NCI-H510A (cell line): ENCODE measurements at places on chromosomes 3 and 15.
A peak's percentile ranks its signal among the peaks of the same experiment; 100 is the strongest.

DNA sequence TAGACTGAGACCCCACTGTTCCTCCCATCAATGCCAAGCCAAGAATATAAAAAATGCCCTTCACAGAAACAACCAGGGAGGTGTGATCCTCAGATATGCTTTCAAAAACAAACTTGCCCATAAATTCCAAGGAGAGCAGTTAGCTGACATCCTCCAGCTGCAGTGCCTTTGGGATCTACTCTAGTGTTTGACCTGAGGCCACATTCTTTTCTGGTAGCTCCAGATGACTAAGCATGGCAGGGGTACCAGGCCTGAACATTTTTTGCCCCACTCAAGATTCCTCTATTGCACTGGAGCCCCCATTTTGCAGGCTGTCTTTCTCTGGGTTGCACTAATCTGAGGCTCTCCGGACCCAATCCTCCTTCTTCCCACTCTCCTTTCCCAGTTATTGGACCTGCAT, 27.9 kb upstream of the ACP3 start:
- DNase-seq = no peak

- no peak for DNase-seq
These were observed 22.3 kb downstream of the RPLP1 start for GRCh38 chr15:69474846-69475455.

DNA sequence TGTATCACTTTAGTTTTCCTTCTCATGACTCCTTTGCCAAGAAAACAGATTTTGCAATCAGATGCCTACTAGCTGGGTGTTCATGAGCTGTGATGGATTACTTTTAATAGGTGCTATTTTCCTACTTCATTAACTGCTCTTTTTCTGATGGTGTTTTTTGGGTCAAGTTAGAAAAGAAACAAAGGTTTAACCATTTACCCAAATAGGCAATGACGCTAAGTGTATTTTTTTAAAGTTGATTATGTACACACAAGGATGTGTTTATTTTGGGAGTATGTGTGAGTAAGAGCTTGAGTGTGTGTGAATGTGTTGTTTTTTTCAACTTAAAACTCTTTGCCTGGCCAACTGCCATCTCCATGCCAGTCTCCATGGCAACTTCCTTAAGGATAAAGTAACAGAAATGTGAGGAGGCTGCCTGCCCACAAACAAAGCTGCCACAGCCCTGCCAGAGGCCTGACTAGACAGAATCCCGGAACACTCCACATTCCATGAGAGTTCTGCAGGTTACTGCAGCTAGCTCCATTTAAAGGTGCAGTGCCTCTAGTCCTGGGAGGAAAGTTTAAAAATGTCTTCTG, 215.6 kb upstream of the RBMS3 start:
- peak; percentile 48 for DNase-seq

DNA sequence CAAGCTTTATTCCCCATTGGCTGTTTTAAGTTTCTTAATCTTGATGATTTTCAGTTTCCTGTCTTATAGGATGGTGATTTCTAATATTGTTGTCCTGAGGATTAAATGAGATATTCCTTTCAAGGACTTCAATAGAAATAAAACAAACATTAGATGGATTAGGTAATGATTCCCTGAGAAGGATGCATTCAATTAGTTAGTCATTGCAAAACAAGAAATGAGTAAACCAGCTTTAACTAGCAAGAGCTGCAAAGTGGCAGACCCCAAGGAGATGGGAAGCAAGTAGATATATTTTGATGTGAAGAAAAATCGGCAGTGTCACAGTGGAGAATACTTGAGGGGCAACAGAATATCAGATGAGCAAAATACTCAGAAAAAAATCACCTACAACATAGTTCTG, 849.1 kb downstream of the TUSC7 start:
- no peak for DNase-seq

DNA sequence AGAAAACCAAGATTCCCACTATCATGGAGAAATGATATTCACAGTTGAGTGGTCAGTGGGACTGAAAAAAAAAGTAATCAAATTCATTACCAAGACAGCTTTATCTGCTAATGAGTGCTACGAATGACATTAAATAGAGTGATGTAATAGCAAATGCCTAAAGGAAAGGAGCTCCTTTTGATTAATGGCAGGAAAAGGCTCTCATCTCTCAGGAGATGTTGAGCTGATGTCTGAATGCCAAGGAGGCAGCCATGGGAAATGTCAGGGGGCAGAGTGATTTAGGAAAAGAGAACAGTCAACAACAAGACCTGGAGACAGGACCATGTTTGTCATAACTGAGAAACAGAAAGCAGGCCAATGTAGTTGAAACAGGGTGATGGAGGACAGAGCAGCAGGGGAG, 96.7 kb upstream of the SNTN start:
- no peak for DNase-seq
